ENCODE measurements at places on chromosomes 6 and 20. TPM values are rescaled to one million over a fixed set of nuclear protein-coding genes. Genes with fewer than 3 reads are reported as not detected.

The PLCB1 gene
- 4.7 TPM for total RNA-seq

The PNPLA1 gene
- total RNA-seq: 0.09 TPM

The PTK6 gene
- total RNA-seq: 0.19 TPM

The IPCEF1 gene
- 13.1 TPM for total RNA-seq

Data from thymus (tissue), 14 donors.